ENCODE measurements at places on chromosomes 2 and 18. TPM values are rescaled to one million over a fixed set of nuclear protein-coding genes. Genes with fewer than 3 reads are reported as not detected.

Gene HOXD1
- total RNA-seq, result 7.7 TPM

- peaks cover 63% of the 10 kb centered on the region for H3K36me3 ChIP-seq
- peaks cover 39% of the 10 kb centered on the region for H3K4me1 ChIP-seq
- H3K27ac ChIP-seq, result peak overlapping the region; percentile 92
- no peaks in the 10 kb centered on the region for H3K27me3 ChIP-seq
- no peak for DNase-seq
- H3K4me3 ChIP-seq, result peak overlapping the region; percentile 43
These were observed 68.8 kb upstream of the TMEM87B start for GRCh38 chr2:111986116-111986900.

DNA sequence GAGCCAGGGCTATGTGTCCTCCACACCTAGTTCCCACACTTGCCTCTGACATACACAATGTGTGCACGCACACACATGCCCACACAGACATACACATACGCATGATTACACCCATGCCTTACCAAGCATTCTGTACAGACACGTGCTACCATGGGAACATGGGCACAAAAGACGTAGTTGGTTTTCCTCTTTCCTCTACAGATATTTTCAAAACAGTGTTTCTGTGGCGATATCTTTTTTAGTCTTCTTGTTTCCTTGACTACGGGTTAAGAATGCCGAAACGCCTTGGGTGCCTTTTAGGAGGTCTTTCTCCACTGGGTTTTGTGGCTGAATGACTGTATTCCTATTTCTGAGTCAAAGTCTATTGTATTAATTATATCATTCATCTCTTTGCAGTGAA is 75.5 kb upstream of the SPTBN1 start:
- peak overlapping the region; percentile 42 for H3K4me3 ChIP-seq
- DNase-seq, result no peak
- H3K27me3 ChIP-seq, result no peaks in the 10 kb centered on the region
- no peaks in the 10 kb centered on the region for H3K36me3 ChIP-seq

Gene MOGAT1
- total RNA-seq, result 0.45 TPM

GRCh38 chr18:6561016-6561415 is 146.3 kb upstream of the L3MBTL4 start:
- peaks cover 53% of the 10 kb centered on the region for H3K4me1 ChIP-seq
- peaks cover 3% of the 10 kb centered on the region for H3K36me3 ChIP-seq
- H3K4me3 ChIP-seq, result no peak overlapping the region
- no peak overlapping the region for H3K27ac ChIP-seq
- H3K27me3 ChIP-seq, result peaks cover 3% of the 10 kb centered on the region

Gene NETO1
- total RNA-seq, result 13.3 TPM

- no peak for DNase-seq
- H3K27me3 ChIP-seq, result peaks cover 6% of the 10 kb centered on the region
- H3K27ac ChIP-seq, result no peak overlapping the region
- no peaks in the 10 kb centered on the region for H3K36me3 ChIP-seq
- no peaks in the 10 kb centered on the region for H3K4me1 ChIP-seq
These were observed 120.1 kb downstream of the ACTR3 start for GRCh38 chr2:114010001-114010400.

DNA sequence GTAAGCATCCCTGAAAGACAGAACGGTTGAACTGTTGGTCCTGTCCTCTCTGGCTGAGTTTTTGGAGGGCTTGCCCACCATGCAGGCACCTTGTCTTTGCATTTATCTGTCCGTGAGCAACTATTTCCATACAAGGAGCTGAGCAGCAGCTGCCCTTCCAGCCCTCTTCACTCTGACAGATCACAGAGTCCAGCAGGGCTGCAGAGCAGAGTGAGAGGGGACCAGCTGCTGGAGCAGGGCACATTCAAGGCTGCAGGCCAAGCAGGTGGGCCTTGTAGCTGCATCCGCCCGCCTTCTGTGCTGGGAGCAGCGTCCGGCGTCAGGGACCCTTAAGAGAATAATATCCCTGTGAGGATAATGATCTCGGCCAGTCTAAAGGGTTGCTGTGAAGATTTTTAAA is 9.5 kb downstream of the SMYD1 start:
- peaks cover 6% of the 10 kb centered on the region for H3K4me1 ChIP-seq
- H3K27me3 ChIP-seq, result peaks cover 2% of the 10 kb centered on the region
- H3K4me3 ChIP-seq, result no peak overlapping the region
- no peak overlapping the region for H3K27ac ChIP-seq
- no peak for DNase-seq
- no peaks in the 10 kb centered on the region for H3K36me3 ChIP-seq

Measured in type B pancreatic cell (in vitro differentiated cells).